ENCODE measurements at places on chromosomes 5 and 9.

DNA sequence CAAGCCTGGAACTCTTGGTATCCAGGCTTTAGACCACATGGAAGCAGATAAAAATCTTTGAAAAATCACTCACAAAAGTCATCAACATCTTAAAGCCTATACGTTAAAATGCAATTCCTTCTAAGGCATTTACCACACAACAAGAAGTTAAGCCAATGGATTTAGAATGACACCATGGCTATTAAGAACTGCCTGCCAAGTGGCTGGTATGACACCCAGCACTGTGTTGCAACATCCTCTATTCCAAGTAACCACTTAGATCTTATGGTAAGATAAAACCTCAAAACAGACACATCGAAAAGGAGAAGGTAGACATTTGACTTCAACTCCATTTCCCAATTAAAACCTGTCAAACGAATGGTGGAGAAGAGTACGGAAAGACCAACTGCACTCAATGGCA is 344.2 kb upstream of the SLC30A5 start:
- no peak for DNase-seq

GRCh38 chr5:54443270-54443669 is 12.2 kb upstream of the HSPB3 start:
- DNase-seq = no peak

DNA sequence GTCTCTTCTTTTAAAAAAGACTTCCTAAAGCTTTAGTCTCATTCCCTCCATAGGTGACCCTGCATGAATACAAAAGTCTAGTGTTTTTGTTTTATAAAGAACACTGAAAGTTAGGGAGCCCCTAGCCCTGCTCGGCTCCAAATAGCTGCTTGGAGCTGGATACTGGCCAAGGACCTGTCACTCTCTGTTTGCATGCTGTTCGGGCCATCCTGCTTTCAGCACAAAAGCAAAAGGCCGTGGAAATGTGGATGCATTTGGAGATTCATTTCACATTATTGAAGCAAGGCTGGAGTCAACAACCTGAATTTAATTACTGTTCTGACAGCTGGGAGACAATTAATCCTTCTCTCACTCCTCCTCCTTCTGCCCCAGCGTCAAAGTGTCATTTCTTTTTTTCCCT is 151.7 kb upstream of the NMUR2 start:
- no peak for DNase-seq

DNA sequence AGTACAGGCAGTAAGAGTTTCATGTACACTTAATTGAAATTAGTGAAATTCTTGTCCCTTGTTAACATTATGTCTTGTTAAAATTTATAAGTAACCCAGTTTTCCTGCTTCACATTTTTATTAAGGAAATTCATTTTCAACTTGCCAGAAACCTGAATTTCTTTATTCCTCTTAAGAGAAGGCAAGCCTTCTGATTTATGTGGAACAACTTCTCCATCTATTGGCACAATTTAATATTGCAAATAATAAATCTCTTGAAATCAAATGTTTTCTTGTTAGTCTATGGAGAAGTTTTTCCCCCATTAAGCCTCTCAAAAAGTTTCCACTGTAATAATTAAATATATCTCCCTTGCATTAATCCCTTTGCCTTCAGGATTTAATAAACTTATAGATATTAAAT is 33.8 kb upstream of the ACO1 start:
- DNase-seq = no peak

DNA sequence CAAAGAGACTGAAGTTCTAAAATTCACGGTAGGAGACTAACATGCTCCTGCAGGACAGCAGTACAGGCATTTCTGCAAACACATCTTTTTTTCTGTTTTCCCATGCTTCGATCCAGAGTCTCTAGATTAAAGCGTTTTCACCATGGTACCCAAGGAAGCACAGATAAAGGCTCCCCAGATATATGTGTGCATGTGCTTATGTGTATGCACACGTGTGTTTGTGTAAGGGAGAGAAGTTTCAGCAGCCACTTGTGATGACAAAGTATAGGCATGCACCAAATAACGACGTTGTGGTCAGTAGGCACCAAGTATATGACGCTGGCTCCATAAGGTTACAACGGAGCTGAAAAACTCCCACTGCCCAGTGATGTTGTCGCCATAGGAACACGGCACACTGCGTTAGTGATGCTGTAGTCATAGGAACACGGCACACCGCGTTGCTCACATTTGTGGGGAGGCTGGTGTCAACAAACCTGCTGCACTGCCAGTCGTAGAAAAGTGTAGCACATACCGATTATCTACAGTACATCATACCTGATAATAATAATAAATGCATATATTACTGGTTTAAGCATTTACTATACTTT is 21.7 kb downstream of the MED10 start:
- DNase-seq = no peak

DNA sequence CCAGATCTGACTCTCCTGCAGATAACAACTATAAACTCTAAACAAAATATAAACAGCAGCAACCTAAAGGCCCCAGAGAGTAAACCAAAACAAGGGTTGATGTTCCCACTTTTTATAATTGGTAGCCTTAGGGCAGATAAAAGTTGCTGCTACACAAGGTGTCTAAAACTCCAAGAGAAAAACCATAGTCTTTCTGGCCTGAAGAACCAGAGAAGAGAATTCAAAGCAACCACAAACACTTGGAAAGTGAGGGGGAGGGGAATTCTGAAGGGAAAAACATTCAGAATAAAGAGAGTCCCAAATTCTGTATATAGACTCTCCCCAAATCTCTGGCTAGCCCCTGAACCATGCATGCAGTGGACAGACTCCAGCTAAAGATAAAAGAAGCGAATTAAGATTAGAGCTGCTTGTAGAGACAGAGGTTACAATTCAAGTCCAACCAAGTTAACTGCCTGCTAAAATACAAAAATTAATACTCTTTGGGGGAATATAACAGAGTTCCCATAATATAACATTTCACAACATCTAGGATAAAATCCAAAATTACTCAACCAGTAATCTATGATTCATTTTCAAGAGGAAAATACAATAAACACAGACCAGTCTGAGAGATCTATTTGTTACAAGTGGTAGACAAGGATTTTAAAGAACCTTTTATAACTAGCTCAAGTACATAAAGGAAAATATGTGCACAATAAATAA is 37.5 kb upstream of the RGMB start:
- DNase-seq = no peak

GRCh38 chr5:96031811-96032261 is 70.2 kb upstream of the ELL2 start:
- no peak for DNase-seq

DNA sequence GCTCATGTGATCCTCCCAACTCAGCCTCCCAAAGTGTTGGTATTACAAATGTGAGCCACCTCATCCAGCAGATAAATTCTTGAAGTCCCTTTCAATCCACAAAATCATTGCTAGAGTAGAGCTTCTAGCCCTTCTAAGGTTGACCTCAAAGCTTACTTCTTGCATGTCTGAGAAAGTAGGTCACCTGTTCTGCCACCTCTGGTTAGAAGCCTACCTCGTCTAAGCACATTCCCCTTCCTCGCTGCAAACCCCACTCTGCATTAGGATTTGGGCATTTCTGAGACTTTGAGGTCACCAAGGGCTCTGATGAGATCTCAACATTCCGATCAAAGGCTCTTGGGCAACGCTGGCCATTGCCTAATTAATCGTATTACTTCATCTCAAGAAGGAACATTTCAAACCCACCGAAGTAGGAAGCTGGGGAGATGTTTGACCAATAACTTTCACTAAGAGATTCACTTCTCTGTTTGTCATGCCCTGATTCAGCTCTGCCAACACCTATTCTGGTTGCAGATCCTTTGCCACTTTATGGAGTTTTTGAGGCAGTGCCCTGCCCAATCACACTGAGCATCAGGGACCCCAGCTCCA is 8.6 kb downstream of the ADAM19 start:
- DNase-seq = no peak

DNA sequence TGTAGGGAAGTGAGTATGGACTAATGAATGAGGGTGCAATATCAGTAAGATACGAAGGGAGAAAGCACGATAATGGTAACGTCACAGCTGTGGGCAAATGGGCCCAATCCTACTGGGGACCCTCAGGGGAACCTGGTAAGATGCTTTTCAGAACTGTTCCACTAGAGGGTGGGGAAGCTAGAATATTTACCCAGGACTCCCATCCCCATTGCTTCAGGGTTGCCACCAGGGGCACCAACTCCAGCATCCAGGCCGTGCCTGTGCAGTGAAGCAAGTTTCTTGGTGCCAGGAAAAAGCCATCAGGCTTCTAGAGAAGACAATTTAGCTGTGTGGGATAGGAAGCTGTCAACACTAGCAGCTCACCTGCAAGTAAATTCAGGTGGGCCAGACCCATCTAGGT is 409.3 kb downstream of the AGTPBP1 start:
- no peak for DNase-seq

DNA sequence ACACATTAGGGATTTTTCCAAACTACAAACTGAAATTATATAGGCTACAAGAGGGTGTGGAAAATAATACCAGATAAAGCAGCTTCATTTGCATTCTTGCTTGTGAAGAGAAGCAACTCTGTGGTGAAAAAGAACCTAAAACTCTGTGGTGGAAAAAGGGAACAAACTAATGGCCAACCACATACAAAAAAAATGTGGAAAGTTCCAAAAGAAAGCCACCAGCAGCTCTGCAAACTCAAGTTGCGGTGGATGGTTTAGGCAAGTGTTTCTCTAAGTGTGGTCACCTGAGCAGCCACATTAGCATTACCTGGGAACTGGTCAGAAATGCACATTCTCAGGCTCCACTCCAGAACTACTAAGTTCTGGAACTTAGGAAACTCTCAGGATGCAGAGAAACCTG is 586.4 kb downstream of the ACTL7B start:
- DNase-seq = no peak

GRCh38 chr9:107447834-107448233 is 41.7 kb downstream of the KLF4 start:
- no peak for DNase-seq

GRCh38 chr5:82018462-82018861 is 46.6 kb downstream of the ATG10 start:
- no peak for DNase-seq

DNA sequence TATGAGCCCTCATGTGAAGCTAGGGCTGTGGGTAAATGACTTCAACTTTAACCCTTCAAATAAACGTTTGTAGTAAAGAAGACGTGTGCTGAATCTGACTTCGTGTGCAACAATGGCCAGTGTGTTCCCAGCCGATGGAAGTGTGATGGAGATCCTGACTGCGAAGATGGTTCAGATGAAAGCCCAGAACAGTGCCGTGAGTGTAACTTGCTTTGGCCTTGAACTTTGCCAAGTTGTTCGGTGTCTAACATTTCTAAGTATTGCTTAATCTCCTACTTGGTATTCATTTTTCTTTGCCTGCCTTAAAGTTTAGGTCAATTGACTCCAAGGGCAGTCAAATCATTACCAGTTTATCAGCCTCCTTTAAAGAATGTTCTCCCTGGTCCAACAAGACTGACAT is 18.2 kb downstream of the VLDLR start:
- DNase-seq = no peak

GRCh38 chr5:98454407-98454806 is 319.1 kb upstream of the RGMB start:
- no peak for DNase-seq

DNA sequence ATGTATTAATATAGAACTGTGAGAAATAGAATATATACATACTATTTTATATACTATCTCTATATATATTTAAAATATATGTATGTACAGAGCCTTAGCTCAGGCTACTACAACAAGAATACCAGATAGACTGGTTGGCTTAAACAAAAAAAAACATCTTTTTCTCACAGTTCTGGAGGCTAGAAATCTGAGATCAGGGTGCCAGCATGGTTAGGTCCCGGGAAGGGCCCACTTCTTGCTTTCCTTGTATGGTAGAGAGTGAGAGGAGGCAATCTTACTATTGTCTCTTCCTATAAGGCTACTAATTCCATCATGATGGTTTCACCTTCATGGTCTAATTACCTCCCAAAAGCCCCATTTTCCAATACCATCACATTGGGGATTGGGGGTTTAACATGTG is 613.0 kb downstream of the ZNF608 start:
- DNase-seq = no peak

DNA sequence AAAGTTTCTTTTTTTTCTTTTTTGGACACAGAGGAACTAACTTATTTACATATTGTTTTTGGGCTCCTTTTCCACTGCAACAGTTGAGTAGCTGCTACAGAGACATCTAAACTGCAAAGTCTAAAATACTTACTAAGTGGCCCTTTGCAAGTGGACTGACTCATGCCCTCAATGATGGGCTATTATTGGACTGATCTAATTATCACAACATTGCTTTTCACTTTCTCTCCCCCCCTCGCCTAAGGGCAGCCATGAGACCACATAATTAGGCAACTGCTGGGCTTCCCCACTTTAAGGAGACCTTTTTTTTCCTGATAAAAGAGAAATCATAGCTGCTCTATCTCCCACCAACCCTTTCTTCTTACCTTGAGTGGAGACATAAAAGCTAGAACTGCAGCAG is 47.0 kb downstream of the PLK2 start:
- DNase-seq = no peak

- DNase-seq = no peak
These were observed 33.9 kb upstream of the JMY start for GRCh38 chr5:79202076-79202475.

GRCh38 chr5:68711293-68712200 is 382.3 kb upstream of the SLC30A5 start:
- DNase-seq = no peak

GRCh38 chr5:173454736-173455598 is 126.8 kb upstream of the STC2 start:
- no peak for DNase-seq
